HFF-Myc (cell line): ENCODE measurements at places on chromosomes 4 and X.

GRCh38 chr4:74794382-74795010 lies at the start of gene BTC:
TSS of gene BTC (minus strand) at chr4:74794523. CDS start at chr4:74794325, 198 bp downstream.
- no peak for DNase-seq

GRCh38 chr4:8069102-8069752 lies 89.4 kb downstream of the ABLIM2 start:
- no peak for DNase-seq

DNA sequence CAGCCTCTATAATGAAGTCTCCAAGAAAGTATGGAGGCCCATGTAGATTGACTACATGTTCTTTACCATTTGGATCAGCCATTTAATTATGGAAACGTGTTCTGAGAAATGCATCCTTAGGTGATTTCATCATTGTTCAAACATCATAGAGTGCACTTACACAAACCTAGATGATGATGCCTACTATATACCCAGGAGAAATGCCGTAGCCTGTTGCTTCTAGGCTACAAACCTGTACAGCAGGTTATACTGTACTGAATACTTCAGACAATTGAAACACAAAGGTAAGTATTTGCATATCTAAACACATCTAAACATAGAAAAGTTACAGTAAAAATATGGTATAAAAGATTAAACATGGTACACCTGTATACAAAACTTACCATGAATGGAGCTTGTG lies 186.5 kb upstream of the FSTL5 start:
- DNase-seq: no peak

DNA sequence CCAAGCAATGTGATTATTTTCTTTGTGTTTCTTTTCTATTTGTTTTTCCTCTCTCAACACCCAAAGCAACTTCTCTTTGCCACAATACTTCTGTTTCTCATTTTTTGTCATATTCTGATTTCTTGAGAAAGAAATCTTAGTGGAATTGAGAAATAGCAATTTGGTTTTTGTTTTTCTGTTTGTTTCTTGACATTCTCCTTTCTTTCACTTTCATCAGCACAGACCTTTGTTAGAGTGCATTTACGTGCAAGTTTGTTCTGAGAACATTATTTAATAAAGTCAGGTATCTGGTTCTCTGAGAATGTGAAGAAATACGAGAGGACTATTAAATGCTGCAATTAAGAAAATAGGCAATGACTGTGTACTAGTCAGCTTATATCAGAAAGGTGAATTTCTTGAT lies 608.1 kb upstream of the AADAT start:
- DNase-seq: no peak

GRCh38 chr4:76216975-76217814 lies 3.6 kb upstream of the SCARB2 start:
- no peak for DNase-seq

DNA sequence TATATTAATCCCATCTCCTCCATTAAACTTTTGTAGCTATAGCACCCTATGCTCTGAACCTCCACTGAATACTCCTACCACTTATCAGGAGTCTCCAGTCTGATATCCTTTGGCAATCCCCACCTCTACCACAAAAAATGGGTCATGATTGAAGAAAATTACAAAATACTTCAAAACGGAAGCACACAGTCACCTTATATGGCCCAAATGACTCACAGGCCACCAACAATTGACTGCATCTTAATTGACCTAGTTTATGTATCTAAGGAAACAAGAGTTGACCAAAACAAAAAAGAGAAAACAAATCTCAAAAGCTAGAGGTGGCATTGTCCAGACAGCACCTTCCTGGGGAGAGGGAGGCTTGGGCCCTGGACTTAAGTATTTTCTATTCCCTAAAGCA lies 120.0 kb upstream of the DIAPH2 start:
- no peak for DNase-seq

- DNase-seq: no peak
Observed at GRCh38 chrX:125497667-125498066, 178.0 kb downstream of the TEX13C start.

- DNase-seq: no peak
Observed at GRCh38 chrX:13295841-13296240, 24.0 kb downstream of the ATXN3L start.

GRCh38 chr4:31682796-31683195 lies 962.6 kb downstream of the PCDH7 start:
- DNase-seq: no peak

DNA sequence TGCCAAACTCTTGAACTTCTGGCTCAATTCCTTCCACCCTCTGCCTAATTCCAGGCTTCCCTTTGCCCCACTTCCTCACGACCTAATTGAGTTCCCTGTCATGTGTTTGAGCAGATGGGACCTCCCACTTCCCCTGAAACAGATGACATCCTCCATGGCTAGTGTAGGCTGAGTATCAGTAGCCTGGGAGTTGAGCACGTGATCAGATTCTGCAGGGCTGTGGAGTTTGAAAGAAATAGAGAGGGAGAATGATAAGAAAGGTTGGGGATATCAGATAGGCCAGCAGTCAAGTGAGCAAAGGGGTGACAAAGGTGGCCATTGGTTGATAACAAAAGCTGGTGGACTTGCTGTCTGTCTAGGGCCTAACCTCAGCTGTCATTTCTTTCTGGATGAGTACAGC lies 18.8 kb upstream of the NWD2 start:
- no peak for DNase-seq

DNA sequence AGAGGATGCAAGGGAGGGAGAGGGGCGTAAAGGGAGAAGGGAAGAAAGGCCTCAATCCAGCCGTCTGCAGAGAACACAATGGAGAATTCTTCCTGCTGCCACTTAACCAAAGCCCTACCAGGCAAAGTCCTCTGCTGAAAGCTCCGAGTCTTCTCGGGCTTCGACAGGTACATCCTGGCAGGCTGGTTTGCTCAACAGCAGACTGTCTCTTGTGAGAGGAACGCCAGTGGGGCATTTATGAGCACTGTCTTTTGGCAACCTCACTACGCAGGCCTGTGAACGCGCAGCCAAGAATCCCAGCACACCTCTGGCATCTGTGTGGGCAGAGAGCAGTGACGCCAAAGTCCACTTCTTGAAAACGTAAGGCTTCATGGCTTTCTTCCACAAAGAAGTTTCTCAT lies 207.5 kb upstream of the FAM9B start:
- DNase-seq: no peak

- DNase-seq: no peak
Observed at GRCh38 chrX:112056476-112056875, 26.1 kb downstream of the TRPC5 start.

GRCh38 chr4:83180431-83180968 lies 66.0 kb upstream of the PLAC8 start:
- DNase-seq: no peak

GRCh38 chr4:20698820-20699219 lies 1.4 kb upstream of the PACRGL start:
- DNase-seq: no peak

- DNase-seq: no peak
Observed at GRCh38 chrX:57772637-57773036, 92.6 kb upstream of the NLRP2B start.

GRCh38 chr4:14695095-14695845 lies 307.0 kb upstream of the CPEB2 start:
- DNase-seq: no peak

GRCh38 chr4:145861336-145862318 lies 77.0 kb downstream of the ZNF827 start:
- no peak for DNase-seq
